AG08395 (cell line): ENCODE measurements at places on chromosomes 16 and 17.

- no peak for DNase-seq
Observed at GRCh38 chr17:28078341-28079229, 36.1 kb downstream of the NLK start.

- DNase-seq: no peak
Observed at GRCh38 chr16:27398894-27399853, 2.8 kb upstream of the IL21R start.

- no peak for DNase-seq
Observed at GRCh38 chr16:24524855-24525677, 14.3 kb upstream of the RBBP6 start.

GRCh38 chr17:42273474-42274252, 2.5 kb downstream of the STAT5B start:
- DNase-seq: no peak

DNA sequence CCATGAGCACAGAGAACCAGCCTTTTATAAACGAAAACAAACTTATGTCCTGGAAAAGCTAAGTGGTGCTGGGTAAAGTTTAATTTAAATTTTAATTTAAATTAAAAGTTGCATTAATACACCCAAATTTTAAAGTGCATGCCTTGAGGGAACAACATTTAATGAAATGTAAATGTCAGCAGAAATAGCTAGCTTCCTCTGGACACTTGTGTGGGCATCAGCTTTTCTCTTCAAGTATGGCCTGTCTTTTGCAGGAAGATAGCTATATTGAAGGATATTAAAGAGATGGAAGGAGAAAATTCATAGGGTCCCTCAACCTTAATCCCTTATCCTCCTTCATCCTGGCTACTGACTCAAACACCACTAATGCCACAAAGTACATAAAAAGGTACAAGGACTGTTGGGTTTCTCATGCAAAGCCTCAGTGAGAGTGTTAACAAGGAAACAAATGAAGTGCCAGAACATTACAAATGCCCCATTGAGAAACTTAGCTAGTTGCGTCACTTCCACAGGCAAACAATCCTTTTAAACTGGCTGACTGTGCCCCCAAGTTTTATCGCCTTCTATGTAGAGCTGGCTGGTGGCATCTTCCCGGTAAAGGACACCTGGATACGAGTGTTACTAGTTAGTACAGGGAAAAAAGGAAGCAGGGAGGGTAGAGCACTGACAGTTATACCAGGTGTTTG, 14.1 kb downstream of the PHF12 start:
- peak; percentile 21 for DNase-seq

- DNase-seq: no peak
Observed at GRCh38 chr17:75295201-75296158, 6.2 kb upstream of the SLC25A19 start.

DNA sequence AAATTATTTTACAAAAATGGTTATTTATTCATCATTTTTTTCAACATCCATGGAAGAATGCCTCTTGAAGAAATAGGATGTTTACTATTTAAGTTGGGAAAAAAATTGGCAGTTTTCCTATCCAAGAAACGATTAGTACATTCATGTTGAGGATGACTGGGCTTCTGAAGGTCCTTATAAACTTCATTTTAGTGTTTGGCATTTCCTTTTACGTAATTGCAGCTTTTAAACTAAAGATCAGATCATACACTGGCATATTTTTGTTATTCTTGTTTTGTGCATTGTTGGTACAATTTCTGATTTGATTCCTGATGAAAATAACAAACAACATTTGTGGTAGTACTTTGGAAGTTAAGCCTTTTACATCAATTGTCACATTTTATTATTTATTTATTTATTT, 11.5 kb downstream of the KCNJ16 start:
- DNase-seq: no peak

DNA sequence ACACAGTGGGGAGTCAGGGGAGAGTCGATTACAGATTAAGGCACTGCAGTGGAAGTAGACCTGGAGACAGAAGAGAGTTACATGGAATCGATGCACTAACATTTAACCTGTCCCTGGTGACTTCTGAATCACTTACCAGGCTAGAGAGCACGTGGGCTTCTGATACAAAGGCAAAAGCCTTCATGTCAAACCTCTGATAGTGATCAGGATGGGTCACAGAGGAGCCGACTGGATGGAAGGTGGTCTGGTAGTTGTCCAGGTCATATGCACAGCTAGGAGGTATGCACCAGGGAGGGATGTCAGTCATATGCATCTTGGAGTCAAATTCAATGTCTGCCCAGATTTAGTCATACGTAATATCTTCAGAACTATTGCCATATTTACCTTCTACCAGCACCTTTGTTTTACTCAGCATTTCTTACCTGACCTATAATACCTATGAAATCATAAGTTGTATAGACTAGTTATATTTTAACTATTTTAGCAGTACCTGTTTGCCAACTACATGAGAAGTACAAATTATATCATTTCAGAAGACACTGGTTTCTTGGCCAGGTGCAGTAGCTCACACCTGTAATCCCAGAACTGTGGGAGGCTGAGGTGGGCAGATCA, 11.7 kb downstream of the ZP2 start:
- DNase-seq: no peak

- DNase-seq: no peak
Observed at GRCh38 chr17:30961209-30962188, 9.3 kb upstream of the RNF135 start.

GRCh38 chr17:37292429-37293139, 83.2 kb upstream of the C17orf78 start:
- no peak for DNase-seq

DNA sequence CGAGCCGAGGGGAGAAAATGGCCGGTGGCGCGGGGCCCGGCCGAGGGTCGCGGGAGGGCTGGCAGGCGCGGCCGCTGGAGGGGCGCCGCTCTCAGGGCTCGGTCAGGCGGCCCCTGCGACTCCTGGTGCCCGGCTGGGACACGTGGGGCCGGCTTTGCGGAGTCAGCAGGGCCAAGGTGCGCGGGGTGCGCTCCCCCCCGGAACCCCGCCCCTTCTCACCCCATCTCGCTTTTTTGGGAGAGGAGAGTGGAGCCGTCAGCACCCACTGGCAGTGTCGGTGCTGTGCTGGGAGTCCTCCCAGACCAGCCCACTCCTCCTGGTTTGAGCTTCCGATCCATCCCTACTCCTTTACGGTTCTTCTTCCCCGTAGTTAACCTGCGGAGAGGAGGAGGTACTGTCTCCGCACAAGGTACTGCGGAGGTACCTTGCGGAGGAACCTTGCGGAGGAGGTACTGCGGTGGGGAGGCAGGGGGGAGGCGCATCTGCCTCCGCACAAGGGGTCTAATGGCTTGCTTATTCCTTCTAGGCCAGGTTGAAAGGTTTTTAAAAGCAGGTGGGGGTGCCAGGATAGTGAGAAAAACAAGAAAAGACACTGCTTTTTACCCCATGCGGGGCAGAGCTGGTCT, 19.1 kb upstream of the CBX8 start:
- DNase-seq: no peak

DNA sequence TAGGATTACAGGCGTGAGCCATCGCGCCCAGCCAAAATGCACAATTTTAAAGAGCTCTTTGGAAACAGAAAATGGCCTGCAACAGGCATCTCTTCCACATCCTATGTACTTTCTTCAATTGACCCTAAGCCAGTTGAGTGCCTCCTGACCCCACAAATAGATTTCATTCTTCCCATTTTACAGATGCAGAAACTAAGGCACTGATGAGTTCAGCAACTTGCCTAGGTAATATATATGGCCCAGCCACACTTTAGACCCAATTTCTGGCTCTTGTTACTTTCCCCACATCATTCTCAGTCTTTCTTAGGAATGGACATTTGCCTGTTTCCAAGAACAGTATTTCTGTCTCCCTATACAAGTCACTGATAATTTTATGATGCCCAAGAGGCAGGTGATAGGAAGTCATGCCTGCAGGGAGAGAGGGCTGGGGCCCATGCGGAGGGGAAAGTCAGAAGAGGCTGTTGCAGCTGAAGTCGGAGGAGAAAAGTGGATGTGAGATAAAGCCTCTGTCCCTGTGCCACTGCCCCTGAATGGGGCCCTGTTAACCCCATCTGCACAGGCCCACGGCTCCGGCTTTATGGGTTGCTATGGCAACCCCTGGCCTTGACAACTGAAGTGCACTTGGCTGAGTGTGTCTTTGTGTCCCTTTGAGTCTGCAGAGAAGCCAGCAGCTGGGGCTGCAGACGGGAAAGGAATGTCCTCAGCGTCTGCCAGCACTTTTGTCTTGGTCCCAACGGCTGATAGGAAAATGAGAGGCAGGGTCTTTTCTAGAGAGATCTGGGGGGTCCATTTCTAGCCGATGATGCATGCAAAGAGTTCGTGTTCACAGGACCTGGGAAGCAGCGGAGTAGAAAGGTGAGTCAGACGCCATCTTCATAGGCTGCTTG, 45.9 kb downstream of the ABAT start:
- DNase-seq: no peak

DNA sequence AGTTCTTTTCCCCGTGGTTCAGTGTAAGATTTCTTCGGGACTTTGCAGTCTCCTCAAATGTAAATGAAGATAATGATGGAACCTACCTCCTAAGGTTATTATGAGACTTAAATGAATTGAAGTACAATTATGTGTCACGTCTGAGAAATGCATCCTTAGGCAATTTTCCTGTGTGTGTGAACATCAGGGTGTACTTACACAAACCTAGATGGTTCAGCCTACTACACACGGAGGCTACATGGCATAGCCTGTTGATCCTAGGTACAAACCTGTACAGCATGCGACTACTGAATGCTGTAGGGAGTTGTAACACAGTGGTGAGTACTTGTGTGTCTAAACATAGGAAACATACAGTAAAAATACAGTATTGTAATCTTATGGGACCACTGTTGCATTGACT, 1.1 kb upstream of the FAM20A start:
- DNase-seq: no peak
